T-helper 1 cell treated with Interleukin-12 subunit alpha and Interleukin-12 subunit beta and Interleukin-4 antibody, amounts not matched to agents 30 ng/mL and 1 ng/mL, for 36 hours (primary cell): ENCODE measurements at places on chromosomes 5 and 9. TPM values are rescaled to one million over a fixed set of nuclear protein-coding genes. Genes with fewer than 3 reads are reported as not detected.

Gene GABBR2
- total RNA-seq, result not detected in 2 replicates

Gene PROB1
- 5.2 TPM in 2 replicates for total RNA-seq

Gene C9orf72
- 7.1 and 9.5 TPM in 2 replicates for total RNA-seq

Gene GDNF
- not detected in 2 replicates for total RNA-seq

Gene CNTLN
- total RNA-seq, result 1.6 TPM in 2 replicates

Gene NR5A1
- not detected in 2 replicates for total RNA-seq

Gene SLC6A18
- total RNA-seq, result not detected in 2 replicates

Gene CDKN2A
- total RNA-seq, result 22.9 and 23.3 TPM in 2 replicates

Gene SLIT3
- not detected in 2 replicates for total RNA-seq

Gene IRGM
- total RNA-seq, result 1.1 and 2.0 TPM in 2 replicates

Gene CCNJL
- not detected in 2 replicates for total RNA-seq

Gene CARTPT
- not detected in 2 replicates for total RNA-seq

Gene SLC35D2
- 14.5 and 15.3 TPM in 2 replicates for total RNA-seq

Gene TAS2R1
- total RNA-seq, result not detected in 2 replicates

Gene IFNA13
- not detected in 2 replicates for total RNA-seq

Gene ZNF474
- total RNA-seq, result 0.25 TPM in 1 of 2 replicates, not detected in the other

Gene WDR36
- total RNA-seq, result 39.6 and 43.0 TPM in 2 replicates

Gene SPATA31E1
- not detected in 2 replicates for total RNA-seq

Gene BTNL3
- not detected in 2 replicates for total RNA-seq

Gene NEURL1B
- 1.3 TPM in 2 replicates for total RNA-seq

Gene ACTBL2
- not detected in 2 replicates for total RNA-seq

Gene ENG
- 20.6 and 24.1 TPM in 2 replicates for total RNA-seq

Gene ROPN1L
- 2.5 and 3.0 TPM in 2 replicates for total RNA-seq

Gene DDX4
- 0.83 and 1.3 TPM in 2 replicates for total RNA-seq

Gene TAF11L10
- total RNA-seq, result not detected in 2 replicates

Gene CDC25C
- 7.5 and 9.1 TPM in 2 replicates for total RNA-seq

Gene PDCD1LG2
- 10.5 and 11.4 TPM in 2 replicates for total RNA-seq

Gene TAF1L
- total RNA-seq, result 0.02 TPM in 1 of 2 replicates, not detected in the other

Gene FOXD4
- total RNA-seq, result 0.20 TPM in 1 of 2 replicates, not detected in the other

Gene ARL14EPL
- total RNA-seq, result not detected in 2 replicates

Gene TMEM215
- total RNA-seq, result not detected in 2 replicates

Gene NDUFA8
- 35.6 and 45.0 TPM in 2 replicates for total RNA-seq

Gene NUDT12
- total RNA-seq, result 0.27 and 0.29 TPM in 2 replicates

Gene NIM1K
- 0.61 and 0.68 TPM in 2 replicates for total RNA-seq

Gene DRD1
- total RNA-seq, result not detected in 2 replicates

Gene PRRC1
- 55.6 and 61.8 TPM in 2 replicates for total RNA-seq

Gene SPATA24
- total RNA-seq, result 4.4 and 6.4 TPM in 2 replicates

Gene CREB3
- 22.9 and 24.0 TPM in 2 replicates for total RNA-seq

Gene KIF24
- 5.3 and 6.0 TPM in 2 replicates for total RNA-seq

Gene SMIM33
- 0.54 and 0.68 TPM in 2 replicates for total RNA-seq

Gene TMC1
- total RNA-seq, result 0.27 TPM in 1 of 2 replicates, not detected in the other

Gene GHR
- 0.05 TPM in 1 of 2 replicates, not detected in the other for total RNA-seq
